Mammary epithelial cell (primary cell): ENCODE measurements at places on chromosomes 3 and 15.

DNA sequence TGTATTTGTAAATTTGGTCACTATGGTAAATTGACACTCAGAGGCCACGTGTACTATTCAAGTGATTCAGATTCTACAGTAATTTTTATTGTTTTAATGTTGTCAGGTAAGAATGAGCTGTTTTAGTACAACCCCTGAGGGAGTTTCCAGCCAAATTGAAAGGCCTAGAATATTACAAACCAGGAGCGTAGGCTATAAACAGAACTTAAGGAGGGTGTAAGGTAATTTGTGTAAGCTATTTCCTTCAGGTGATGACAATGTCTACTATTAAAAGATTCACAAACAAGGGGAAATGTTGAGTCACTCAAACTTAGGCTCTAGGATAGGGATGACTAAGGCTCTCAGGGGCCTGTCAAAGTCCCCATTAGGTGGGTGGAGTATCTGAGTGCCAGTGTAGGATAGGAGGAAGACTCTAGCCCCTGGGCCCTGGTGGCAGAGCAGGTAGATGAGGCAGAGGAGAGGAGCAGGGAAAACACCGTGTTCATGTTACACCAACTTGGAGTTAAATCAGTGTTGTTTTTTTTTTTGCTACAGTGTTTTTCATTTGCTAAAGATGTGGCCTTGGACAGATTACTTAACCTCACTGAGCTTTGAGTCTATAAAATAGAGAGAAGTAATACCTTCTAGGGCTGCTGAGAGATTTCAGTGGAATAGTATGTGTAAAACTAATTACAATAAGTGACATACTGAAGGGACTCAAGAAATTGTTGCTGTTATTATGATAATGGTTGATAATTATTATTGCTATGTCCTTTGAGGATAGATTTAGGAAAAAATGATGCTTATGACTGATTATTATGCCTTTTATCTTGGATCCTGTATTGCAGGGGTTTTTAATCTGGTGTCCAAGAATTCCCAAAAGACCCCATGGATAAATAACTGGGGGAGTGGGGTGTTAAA, 10.3 kb downstream of the TM4SF1 start:
- DNase-seq, result peak; percentile 99

- DNase-seq, result peak; percentile 76
Measured at GRCh38 chr3:113758389-113759024, 11.7 kb downstream of the ATP6V1A start.

- DNase-seq, result peak; percentile 30
Measured at GRCh38 chr3:97687734-97688133, 76.8 kb upstream of the ARL6 start.

- no peak for DNase-seq
Measured at GRCh38 chr3:71563827-71564226, 19.7 kb downstream of the FOXP1 start.

DNA sequence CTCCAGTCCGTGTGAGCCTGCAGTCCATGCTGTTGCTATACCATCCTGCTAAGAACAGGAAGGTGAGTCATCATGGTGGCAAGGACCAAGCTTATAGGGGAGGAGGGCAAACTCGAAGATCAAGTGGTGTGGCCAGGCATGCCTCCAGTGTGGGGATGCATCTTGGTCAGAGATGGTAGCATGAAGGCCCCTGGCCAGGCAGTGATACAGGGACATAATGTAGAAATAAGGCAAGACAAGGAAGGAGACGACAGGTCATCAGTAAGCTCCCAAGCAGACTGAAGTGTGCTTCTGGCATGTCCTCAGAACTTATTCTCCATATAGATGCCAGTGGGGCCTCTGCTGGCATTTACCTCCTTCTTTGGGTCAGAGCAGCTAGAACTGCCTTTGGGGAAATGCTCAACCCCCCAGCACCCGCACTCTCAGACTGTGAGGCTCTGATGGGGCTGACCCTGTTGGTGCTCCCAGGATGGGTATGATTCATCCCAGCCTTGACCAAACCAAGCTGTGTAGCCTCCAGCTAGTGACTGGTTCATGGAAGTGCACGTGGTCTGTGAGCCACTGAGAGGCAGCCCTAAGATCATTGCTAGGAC, 52.5 kb upstream of the ATP2B2 start:
- peak; percentile 67 for DNase-seq

GRCh38 chr15:93035092-93035915, 53.7 kb downstream of the RGMA start:
- DNase-seq, result no peak

DNA sequence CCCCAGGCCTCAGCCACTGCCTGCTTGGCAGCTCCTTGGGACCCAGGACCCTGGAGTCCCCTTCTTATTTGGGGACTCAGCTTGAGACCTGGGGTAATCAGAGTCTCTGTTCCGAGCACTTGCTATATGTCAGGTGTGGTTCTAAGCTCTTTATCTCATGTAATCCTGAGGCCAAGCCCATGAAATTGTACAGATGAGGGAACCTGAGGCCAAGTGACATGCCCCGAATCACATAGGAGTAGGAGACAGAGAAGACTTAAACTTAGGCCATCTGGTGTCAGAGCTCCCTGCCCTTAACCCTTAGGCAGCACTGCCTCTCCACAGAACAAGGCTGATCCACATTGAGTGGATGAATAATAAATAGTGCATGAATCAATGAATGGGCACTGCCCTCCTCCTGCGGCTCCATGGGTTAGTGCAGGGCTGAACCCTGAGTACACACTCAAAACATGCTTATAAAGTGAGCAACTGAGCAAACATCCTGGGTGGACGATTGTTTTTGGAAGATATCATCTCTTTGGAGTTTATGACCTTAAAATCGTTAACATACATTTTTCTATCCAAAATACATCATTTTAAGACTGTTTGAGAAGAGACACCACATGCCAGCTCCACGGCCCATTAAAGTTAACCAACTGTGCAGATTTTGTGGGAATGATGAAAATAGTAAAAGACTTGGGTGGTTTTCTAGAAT, 33.2 kb upstream of the IQSEC1 start:
- peak; percentile 7 for DNase-seq

DNA sequence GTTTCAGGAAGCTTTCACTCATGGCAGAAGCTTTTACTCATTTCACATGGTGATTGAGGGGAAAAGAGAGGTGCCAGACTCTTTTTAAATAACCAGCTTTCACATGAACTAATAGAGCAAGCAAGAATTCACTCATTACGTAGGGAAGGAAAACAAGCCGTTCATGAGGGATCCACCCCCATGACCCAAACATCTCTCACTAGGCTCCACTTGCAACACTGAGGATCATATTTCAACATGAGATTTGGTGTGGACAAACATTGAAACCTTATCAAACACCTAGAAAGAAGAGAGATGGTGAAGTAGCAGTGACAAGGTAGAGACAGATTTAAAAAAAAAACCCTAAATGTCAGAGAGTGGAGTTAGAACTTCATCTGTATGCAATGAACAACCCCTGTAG, 408.6 kb upstream of the PDZRN3 start:
- no peak for DNase-seq

DNA sequence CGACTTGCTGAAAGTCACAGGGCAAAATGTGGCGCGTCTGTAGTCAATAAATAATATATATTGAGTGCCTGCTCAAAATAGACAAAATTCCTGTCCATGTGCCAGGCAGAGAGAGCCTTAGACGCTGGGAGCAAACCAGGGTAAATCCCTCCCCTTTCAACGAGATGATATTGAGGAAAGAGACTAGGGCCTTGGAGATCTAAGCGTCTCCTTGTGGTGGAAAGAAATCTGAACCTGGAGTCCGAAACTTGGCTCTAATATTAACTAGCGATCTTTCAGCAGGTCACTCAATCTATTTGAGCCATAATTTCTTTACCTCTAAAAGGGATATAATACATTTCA, 348 bp upstream of the DPP8 start:
- DNase-seq, result no peak

- peak; percentile 88 for DNase-seq
Measured at GRCh38 chr15:62900071-62900802, 142.3 kb upstream of the TPM1 start.

GRCh38 chr15:74040109-74040850, 42.1 kb downstream of the GOLGA6A start:
- DNase-seq, result peak; percentile 48

DNA sequence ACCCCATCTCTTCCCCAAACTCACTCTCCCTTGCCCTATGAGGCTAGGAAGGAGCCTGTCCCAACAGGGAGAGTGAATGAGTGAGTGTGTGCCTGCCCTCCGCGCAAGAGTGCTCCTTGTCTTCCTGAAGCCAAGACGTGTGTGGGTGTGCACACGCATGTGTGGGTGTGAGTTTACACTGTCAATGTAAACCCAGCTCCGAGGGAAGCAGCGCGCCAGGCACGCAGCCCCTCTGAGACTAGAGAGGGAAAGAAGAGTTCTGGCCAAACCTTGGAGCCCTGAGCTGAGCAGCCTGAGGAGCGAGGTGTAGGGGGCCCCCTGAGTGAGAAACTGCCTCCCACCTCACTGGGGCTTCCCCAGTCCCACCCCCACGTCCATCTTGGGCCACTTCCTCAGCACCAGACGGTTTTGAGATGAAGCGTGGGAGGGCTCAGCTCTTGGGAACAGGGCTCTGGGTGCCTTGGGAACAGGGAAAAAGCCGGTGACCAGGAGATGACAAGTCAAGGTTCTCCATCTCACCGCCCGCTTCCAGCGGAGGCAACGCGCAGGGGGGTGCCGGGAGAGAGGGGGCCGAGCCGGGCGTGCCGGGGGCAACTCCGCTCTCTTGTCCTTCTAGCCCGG, 5.1 kb downstream of the MECOM start:
- no peak for DNase-seq

- no peak for DNase-seq
Measured at GRCh38 chr3:146883288-146883687, 278.1 kb upstream of the PLSCR5 start.
